Karpas-422 (cell line): ENCODE measurements at places on chromosomes 4 and X. TPM values are rescaled to one million over a fixed set of nuclear protein-coding genes. Genes with fewer than 3 reads are reported as not detected.
A peak's percentile ranks its signal among the peaks of the same experiment; 100 is the strongest.

Gene DAPP1
- 49.1 and 102 TPM in 2 replicates for total RNA-seq

Gene MAD2L1
- total RNA-seq: 37.2 and 140 TPM in 2 replicates

Gene C4orf36
- total RNA-seq: not detected in 2 replicates

Gene DNAAF6
- total RNA-seq: not detected in 2 replicates

Gene CLDN24
- not detected in 2 replicates for total RNA-seq

Gene KCNIP4
- not detected in 2 replicates for total RNA-seq

Gene PJA1
- 15.7 and 21.5 TPM in 2 replicates for total RNA-seq

Gene CAPN6
- not detected in 2 replicates for total RNA-seq

Gene SHROOM4
- total RNA-seq: not detected in 2 replicates

Gene PHOX2B
- total RNA-seq: not detected in 2 replicates

Gene CT45A3
- total RNA-seq: not detected in 2 replicates

Gene RHOXF1
- not detected in 2 replicates for total RNA-seq

DNA sequence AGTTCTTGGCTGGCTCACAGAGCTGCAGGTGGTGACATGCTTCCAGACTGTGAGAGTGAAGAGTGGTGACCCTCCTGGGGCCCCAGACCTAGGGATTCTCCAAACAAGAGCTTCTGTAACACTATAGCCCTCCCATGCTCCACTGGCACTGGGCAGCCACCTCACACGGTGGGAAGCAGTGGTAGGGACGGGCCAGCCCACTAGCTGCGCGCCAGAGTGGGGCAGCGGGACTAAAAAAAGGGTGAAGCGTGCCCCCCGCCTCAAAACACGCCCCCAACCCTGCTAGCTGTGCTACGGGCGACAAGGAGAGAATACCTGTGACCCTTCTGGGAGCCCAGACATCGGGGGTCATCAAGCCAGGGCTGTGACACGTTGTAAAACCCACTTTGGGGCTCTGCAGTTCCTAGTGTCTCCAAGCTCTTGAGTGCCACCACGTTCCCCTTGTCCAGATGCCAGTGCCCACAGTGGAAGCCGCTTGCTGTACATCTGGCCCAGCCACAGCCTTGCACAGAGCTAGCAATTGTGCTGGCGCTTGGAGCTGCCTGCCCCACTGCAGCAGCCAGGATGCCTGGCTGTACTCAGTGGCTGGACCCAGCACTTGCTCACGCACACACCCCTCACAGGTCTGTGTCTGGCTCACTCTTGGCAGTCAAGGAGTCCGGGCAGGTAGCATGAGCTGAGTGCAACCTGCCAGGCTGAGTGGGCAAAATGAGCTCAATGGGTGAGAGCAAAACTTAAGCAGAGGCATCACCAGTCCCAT lies 100.0 kb downstream of the DCAF12L2 start:
- DNase-seq: no peak
- no peak overlapping the region for H3K27ac ChIP-seq
- H3K27me3 ChIP-seq: no peaks in the 10 kb centered on the region
- H3K4me1 ChIP-seq: no peaks in the 10 kb centered on the region; the same call in 1 of the 2 replicates
- no peaks in the 10 kb centered on the region for H3K36me3 ChIP-seq

- no peaks in the 10 kb centered on the region for H3K36me3 ChIP-seq
- no peaks in the 10 kb centered on the region for H3K27me3 ChIP-seq
- no peaks in the 10 kb centered on the region for H3K4me1 ChIP-seq
- H3K4me3 ChIP-seq: no peak overlapping the region
- no peak for DNase-seq
These were observed 191.9 kb downstream of the PPP1R2C start for GRCh38 chrX:42585842-42586621.

- H3K27ac ChIP-seq: no peak overlapping the region
- no peak for DNase-seq
These were observed 23.2 kb upstream of the TXK start for GRCh38 chr4:48157271-48157670.

DNA sequence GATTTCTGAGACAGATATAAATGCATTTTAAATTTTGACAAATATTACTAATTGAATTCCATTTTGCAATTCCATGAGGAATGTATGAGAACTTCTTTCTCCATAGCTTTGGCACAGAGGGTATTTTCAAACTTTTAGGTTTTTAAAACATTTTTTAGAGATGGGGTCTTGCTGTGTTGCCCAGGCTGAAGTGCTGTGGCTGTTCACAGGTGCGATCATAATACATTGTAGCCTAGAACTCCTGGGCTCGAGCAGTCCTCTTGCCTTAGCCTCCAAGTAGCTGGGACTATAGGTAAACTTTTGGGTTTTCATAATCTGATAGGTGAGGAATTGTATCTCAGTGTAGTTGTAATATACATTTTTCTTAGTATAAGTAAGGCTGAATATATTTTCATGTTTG lies 53.4 kb downstream of the ANXA3 start:
- no peaks in the 10 kb centered on the region for H3K27me3 ChIP-seq
- H3K4me1 ChIP-seq: no peaks in the 10 kb centered on the region
- no peak for DNase-seq
- no peak overlapping the region for H3K4me3 ChIP-seq

GRCh38 chr4:8324640-8325239 lies 55.2 kb downstream of the HTRA3 start:
- no peak overlapping the region for H3K27ac ChIP-seq
- DNase-seq: no peak
- H3K4me3 ChIP-seq: no peak overlapping the region
- no peaks in the 10 kb centered on the region for H3K4me1 ChIP-seq
- H3K27me3 ChIP-seq: no peaks in the 10 kb centered on the region

DNA sequence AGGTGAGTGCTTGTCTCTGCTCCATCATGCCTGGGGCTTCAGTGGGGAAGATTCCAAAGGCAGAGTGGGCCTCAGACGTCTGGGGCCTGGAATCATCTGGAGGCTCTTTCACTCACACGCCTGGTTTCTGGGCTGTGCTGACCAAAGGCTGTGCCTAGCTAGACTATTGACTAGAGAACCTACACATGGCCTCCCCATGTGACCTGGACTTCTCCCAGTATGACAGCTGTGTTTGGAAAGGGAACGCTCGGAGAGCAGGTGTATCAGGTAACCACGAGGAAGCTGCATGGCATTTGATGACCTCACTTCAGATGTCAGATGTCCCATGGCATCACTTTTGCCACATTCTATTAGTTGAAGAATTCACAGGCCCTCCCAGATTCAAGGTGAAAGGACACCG lies 51.0 kb downstream of the ADGRL3 start:
- H3K27me3 ChIP-seq: no peaks in the 10 kb centered on the region
- no peak overlapping the region for H3K27ac ChIP-seq
- no peak overlapping the region for H3K4me3 ChIP-seq
- no peaks in the 10 kb centered on the region for H3K4me1 ChIP-seq

DNA sequence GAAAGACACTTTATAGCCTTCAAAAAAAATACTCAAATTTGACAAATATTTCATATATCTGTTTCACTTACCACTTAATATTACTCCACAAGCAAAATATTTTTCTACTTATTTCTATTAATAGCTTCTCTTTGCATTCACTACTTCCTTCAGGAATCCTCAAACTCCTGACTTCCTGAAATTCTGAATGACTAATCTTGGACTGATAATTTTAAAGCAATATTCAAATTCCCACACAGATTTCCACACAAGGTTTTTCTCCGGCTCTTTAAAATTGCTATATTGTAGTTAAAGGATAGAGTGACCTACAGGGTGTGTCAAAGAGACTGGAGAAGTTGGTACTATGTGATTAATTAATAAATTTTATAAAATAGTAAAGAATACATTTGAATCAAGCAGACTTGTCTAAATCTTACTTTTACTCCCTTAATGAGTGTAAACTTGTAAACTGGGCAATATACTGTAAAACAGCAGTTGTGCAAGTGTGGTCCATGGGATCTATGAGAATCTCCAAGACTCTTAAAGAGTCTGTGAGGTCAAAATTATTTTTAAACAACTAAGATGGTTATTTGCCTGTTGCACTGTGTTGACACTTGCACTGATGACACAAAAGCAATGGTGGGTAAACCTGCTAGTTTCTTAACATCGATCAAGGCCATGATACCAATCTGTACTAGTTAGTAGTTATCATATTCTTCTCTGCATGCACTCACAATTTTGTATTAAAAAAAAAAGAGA lies 44.5 kb downstream of the ANKRD17 start:
- H3K27ac ChIP-seq: no peak overlapping the region
- no peaks in the 10 kb centered on the region for H3K27me3 ChIP-seq
- no peaks in the 10 kb centered on the region for H3K4me1 ChIP-seq
- no peak overlapping the region for H3K4me3 ChIP-seq

GRCh38 chrX:100606753-100607152 lies 22.0 kb downstream of the TNMD start:
- H3K4me1 ChIP-seq: no peaks in the 10 kb centered on the region
- H3K27ac ChIP-seq: no peak overlapping the region
- no peak overlapping the region for H3K4me3 ChIP-seq
- H3K27me3 ChIP-seq: no peaks in the 10 kb centered on the region
- no peak for DNase-seq

GRCh38 chr4:5942947-5943346 lies 50.1 kb upstream of the CRMP1 start:
- H3K36me3 ChIP-seq: peaks cover 8% of the 10 kb centered on the region; the same call in 1 of the 2 replicates
- H3K4me1 ChIP-seq: peaks cover 36% of the 10 kb centered on the region
- H3K4me3 ChIP-seq: no peak overlapping the region
- no peaks in the 10 kb centered on the region for H3K27me3 ChIP-seq

GRCh38 chr4:108107729-108108382 lies 60.9 kb downstream of the LEF1 start:
- H3K27me3 ChIP-seq: no peaks in the 10 kb centered on the region
- H3K4me1 ChIP-seq: no peaks in the 10 kb centered on the region
- H3K4me3 ChIP-seq: no peak overlapping the region
- no peaks in the 10 kb centered on the region for H3K36me3 ChIP-seq
- H3K27ac ChIP-seq: no peak overlapping the region

DNA sequence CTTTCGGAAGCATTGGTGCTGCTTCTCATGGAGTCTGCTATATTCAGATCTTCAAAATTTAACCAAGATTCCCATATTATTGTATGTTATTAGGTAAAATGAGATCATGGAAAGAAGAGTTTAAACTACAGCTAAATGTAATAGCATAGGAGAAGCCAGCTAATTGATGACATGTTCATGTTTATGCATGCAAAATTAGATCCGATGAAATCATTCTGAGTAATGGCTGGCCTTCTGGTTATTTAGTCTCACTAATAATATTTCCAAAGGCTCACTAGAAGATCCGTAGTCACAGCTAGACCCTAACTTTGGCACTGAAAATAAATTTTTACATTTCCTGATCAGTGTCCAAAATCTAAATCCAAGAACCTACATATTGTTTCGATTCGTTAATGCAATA lies 19.8 kb upstream of the PHKA2 start:
- no peak overlapping the region for H3K27ac ChIP-seq
- H3K36me3 ChIP-seq: no peaks in the 10 kb centered on the region
- no peaks in the 10 kb centered on the region for H3K27me3 ChIP-seq
- no peak overlapping the region for H3K4me3 ChIP-seq
- H3K4me1 ChIP-seq: no peaks in the 10 kb centered on the region
- no peak for DNase-seq

DNA sequence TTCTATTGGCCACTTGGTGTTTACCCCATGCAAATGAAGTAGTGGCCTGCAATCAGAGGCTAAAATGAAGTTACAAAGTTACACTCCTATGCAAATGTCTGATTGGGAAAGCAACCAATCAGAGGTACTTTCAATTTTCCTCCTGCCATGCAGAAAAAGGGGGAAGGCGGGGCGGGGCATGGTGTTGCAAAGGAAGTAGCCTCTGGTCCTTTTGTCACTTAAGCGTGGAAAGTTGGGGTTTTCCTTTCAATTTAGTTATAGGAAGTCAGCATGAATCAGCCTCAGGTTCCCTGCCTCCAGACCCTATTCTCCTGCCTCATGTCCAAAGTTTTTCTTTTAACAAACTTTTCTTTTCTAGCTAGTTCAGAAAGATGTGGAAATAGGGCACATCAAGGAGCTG lies 69.3 kb downstream of the GPC4 start:
- H3K4me3 ChIP-seq: no peak overlapping the region
- no peak overlapping the region for H3K27ac ChIP-seq
- H3K27me3 ChIP-seq: no peaks in the 10 kb centered on the region
- DNase-seq: no peak
- H3K4me1 ChIP-seq: no peaks in the 10 kb centered on the region

- H3K4me1 ChIP-seq: peaks cover 35% of the 10 kb centered on the region
- H3K36me3 ChIP-seq: no peaks in the 10 kb centered on the region
- no peaks in the 10 kb centered on the region for H3K27me3 ChIP-seq
- H3K4me3 ChIP-seq: no peak overlapping the region
These were observed 4.3 kb downstream of the WDR44 start for GRCh38 chrX:118350221-118350620.

GRCh38 chr4:48499551-48500066 lies 9.6 kb downstream of the ZAR1 start:
- H3K36me3 ChIP-seq: peaks cover 14% of the 10 kb centered on the region; the same call in 1 of the 2 replicates
- DNase-seq: no peak
- H3K4me1 ChIP-seq: no peaks in the 10 kb centered on the region
- no peak overlapping the region for H3K27ac ChIP-seq
- no peak overlapping the region for H3K4me3 ChIP-seq
- no peaks in the 10 kb centered on the region for H3K27me3 ChIP-seq

DNA sequence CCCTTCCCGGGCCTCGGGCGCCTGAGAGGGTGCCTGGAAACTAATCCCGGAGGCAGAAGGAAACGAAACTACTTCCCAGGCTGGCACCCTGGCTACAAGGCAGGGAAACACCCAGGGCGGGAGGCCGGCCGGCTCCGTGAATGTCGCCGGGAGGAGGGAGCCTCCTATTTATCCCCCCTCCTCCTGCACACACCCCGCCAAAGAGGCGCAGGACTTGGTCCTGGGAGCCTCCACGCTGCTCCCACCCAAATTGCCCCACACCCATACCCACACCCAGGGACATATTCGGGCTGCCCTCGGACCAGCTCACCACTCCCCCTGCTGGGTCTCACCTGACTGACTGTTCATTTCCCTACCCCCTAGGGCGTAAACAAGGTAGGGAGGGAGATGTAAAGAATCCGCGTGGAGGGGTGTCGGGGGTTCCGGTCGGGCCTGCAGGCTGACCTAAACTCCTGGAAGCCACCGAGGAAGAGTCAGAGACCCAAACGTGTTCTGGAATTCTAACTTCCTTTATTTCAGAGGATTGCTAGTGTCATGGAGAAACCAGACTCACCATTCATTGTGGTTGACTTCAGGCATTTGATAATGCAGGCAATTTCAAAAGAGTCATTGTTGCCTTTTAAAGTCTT lies at the start of gene BTC:
BTC (minus strand) TSS at position 142 of the 629 bp plus-strand sequence. CDS start 198 bp downstream, outside the sequence.
- no peaks in the 10 kb centered on the region for H3K36me3 ChIP-seq
- H3K4me1 ChIP-seq: peaks cover 13% of the 10 kb centered on the region
- H3K27ac ChIP-seq: no peak within 1 kb of the TSS
- peak within 1 kb of the TSS; percentile 50; the same call in 1 of the 2 replicates for H3K4me3 ChIP-seq
- DNase-seq: no peak
- H3K27me3 ChIP-seq: no peaks in the 10 kb centered on the region

GRCh38 chr4:34066126-34066525 lies 2178.2 kb downstream of the ARAP2 start:
- H3K4me3 ChIP-seq: no peak overlapping the region
- no peaks in the 10 kb centered on the region for H3K27me3 ChIP-seq
- no peaks in the 10 kb centered on the region for H3K36me3 ChIP-seq
- H3K4me1 ChIP-seq: no peaks in the 10 kb centered on the region
- DNase-seq: no peak

GRCh38 chr4:84666439-84666838 lies 83.5 kb downstream of the CDS1 start:
- no peak for DNase-seq
- H3K4me3 ChIP-seq: no peak overlapping the region
- H3K27ac ChIP-seq: no peak overlapping the region
- H3K27me3 ChIP-seq: no peaks in the 10 kb centered on the region

- H3K4me3 ChIP-seq: no peak overlapping the region
- H3K27me3 ChIP-seq: no peaks in the 10 kb centered on the region
- DNase-seq: no peak
- H3K27ac ChIP-seq: no peak overlapping the region
These were observed 39.4 kb upstream of the OCIAD2 start for GRCh38 chr4:48945981-48946380.

GRCh38 chr4:68272380-68272779 lies 26.9 kb upstream of the TMPRSS11B start:
- DNase-seq: no peak
- H3K4me1 ChIP-seq: no peaks in the 10 kb centered on the region
- H3K27me3 ChIP-seq: no peaks in the 10 kb centered on the region
- H3K36me3 ChIP-seq: no peaks in the 10 kb centered on the region
- H3K27ac ChIP-seq: no peak overlapping the region
